ENCODE measurements at places on chromosomes 6 and 20.

DNA sequence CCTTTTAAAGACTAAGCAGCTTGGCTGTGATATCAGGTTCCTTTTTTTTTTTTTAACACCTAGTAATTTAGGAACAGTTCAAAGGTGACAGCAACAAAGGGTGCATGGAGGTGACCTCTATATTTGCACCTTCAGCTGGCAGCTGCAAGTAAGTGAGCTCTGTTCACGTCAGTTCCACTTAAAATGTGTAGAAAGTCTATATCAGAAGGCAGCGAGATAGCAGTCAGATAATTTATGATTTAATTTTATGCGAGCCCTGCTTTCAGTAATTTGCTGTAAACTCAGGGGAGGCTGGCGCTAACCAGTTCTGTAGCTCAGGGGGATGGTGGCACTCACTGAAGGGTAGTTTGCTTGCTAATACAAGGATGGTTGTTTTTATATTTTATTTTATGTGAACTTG lies 602.8 kb upstream of the MMS22L start:
- no peak for DNase-seq

DNA sequence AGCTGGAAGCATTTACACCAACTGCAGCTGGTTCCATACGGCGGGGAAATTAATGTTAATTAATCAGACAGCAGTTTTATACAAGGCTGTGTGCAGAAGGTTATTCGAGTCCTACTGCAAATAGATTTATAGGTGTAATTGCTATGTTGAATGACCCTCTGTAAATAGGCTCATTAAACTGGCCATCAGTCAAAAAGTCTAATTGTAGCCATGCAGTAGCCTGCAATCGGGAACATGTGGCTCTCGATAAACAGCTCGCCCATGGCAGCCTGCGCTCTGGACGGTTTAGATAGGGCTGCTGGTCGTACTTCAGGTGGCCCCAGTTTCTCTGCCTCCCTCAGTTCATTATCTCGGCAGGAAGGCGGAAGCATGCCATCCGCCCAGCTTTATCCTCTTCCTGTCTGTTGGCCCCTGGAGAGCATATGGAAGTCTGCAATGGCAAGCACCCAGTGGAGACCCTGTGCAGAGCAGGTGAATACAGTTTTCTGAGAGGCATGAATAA lies 143.2 kb downstream of the MBOAT1 start:
- no peak for DNase-seq

DNA sequence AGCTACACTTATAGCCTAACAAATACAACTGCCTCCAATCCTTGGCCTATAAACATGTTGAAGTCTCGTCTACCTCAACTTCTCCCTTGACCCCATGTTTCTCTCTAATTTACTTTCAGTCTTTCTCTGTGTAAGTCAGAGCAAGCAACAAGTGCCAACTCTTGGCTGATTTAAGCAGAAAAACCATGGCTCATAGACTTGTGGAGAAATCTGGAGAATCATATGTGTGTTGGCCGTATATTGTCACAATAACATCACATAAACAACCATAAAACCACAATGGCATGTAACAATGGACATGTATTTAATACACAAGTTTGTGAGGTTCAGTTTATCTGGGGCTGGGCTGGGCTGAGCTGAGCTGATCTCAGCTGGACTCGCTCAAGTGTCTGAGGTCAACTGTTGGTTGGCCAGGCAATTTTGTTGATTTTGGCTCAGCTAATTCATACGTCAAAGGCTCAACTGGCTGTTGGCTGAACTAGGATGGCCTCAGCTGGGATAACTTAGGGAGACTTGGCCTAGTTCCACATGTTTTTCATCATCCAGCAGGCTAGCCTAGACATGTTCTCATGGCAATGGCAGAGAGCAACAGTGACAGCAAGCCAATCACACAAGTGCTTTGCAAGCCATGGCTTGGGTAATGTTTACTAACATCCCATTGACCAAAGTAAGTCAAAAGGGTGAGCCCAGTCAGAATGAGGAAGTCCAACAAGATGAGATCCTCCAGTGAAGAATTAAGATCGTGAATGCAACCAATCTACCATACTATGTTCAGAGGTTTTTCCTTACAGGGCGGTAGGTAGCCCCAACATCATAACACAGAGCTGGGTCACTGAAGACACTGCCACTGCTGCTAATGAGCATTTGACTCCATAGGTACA lies 12.9 kb upstream of the TBC1D22B start:
- no peak for DNase-seq

DNA sequence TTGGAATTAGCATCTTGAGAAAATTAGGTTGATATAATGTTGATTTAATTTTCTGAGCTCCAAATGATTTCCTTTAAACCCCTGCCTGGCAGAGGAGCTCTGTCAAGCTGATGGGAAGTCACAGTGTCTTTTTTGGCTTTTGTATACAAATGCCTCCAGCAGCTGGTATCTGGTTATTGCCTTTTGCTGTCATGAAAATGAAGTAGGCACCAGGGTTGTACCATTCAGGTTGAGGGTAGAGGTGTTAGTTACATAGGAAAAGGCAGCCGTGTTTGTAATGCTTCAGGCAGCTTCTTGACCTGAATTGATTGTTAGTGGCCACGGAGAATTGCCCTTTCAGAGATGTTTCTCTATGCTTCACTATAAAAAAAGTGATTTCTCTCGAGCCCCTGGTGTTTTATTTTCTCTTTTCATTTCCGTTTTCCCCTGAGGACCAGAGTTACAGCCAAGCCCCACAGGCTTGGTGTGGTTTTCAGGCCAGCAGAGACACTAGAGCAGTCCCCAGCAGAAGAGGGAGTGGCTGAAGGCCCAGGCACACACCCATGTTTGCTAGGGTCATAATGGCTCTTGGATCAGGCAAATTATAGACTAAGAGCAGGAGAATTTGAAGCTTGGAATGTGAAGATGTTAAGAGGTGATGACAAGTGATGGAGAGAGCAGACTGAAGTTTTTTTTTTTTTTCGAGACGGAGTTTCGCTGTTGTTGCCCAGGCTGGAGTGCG lies 21.6 kb downstream of the CMTR1 start:
- DNase-seq: no peak

DNA sequence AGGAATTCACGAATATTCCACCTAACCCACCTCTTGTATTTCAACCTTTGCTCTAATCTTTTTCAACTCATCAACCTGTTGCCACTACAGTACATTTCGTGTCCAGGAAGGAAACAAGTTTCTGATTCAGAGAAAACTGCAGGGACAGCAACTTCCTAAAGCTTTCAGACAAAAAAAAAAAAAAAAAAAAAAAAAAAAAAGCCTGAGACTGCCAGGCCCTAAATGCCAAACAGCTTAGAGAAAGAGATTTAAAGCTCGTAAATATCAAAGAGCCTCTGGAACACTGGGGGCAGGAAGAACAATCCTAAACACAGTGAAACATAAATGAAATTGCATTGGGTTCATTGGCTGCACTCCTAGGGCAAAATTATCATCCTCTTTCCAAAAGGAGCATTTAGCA lies 411.2 kb upstream of the SPTLC3 start:
- DNase-seq: no peak

DNA sequence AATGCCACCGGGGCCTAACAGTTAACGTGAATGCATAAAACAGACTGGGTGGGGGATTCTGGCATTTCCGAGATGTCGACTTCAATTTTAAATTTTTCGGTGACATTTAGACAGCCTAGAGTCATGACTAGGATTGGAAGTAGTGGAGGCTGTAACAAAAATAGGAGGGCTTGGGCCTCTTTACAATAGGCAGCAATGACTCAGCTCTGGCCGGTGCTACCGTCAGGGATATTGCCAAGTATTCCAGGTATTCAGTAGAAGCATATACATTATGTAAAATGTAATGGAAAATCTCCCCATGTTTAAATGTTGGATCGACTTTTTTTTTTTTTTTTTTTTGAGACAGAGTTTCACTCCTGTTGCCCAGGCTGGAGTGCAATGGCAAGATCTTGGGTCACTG lies 136.2 kb upstream of the STMND1 start:
- DNase-seq: no peak

GRCh38 chr20:46430921-46431712 lies 24.7 kb upstream of the ELMO2 start:
- DNase-seq: no peak

- no peak for DNase-seq
Observed at GRCh38 chr6:156348424-156348823, 428.8 kb upstream of the ARID1B start.

GRCh38 chr20:10501402-10501801 lies 66.3 kb downstream of the SLX4IP start:
- DNase-seq: no peak

DNA sequence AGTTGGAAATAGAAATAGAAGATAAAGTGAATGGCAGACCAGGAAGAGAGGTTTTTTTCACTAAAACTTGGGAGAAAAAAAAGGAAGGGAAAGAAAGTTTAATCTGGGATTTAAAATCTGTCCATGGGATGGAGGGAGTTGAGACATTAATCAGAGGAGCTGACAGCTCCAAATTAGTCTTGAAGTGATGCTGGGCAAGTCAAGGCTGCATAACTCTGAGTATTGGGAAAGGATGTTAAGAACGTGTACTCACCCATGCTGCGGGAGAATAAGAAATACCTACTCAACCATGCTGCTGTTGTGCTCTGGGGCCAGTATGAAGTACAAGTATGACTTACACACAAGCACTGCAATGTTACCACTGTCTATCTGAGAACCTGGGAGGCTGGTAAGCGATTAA lies 47.5 kb downstream of the SNRNP48 start:
- no peak for DNase-seq

DNA sequence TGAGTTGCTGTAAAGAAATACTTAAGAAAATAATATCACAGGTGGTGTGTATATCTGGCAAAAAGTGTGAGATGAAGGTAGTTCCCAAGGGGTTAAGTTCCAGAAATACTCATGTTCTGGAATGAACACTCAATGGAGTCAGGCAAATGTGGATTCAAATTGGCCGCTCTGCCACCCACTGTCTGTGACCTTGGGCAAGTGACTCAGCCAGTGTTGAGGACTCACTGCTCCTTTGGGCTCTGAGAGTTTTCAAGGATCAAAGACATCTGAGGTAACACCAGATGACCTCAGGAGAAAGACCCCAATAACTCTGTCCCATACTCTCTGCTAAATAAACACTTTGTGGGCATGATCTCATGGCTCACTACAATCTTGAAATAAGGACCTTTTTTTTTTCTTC lies 59.2 kb upstream of the EYA2 start:
- DNase-seq: no peak

DNA sequence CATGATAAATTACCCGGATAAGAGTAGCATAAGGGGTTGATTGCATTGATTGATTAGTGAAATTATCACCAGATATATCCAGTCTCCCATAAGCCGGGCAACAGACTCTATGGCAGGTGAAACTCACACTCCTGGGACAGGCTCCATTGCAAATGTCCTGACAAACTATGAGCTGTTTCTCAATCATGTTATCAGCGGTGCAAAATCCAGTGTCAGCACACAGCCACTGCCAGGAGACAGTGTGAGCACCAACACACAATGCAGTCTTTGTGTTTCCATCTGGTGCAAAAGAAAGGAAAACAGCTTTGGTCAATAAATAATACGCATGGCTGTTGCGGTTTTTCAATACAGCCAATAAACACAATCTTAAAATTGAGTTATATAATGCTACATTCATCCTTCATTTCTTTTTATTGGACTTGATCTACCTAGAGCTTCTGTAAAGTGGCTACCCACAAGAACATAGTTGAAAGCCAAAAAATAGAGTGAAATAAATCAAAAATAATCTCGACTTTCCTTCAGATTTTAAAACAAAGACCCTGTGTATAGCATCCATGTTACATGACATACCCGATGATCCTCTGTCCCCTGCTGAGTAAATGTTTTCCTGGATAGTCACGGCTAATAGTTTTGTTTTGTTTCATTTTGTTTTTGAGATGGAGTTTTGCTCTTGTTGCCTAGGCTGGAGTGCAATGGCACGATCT lies 64.3 kb upstream of the AFDN start:
- no peak for DNase-seq

DNA sequence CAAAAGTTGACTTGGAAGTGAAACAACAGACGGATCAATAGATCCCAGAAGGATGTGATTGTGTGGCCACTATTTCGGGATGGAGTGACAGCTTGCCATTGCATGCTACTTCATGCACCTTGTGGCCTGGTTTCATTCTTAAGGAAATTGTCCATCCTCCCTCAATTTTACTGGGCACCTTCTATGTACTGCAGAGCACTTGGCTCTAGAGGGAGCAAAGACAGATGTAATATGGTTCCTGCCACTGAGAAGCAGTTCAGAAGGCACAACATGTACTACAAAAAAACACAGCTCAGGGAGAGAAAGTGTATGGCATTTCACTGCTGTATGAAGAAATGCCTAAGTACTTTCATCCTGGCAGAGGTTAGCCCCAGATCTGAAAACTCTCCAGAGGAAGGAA lies 91.9 kb downstream of the FOXA2 start:
- DNase-seq: no peak

All from stimulated activated CD4-positive, alpha-beta T cell treated with anti-CD3 and anti-CD28 coated beads, Interleukin-15, amount 100 ng/mL, for 1 hour (primary cell).